ENCODE measurements at places on chromosomes 3 and 15.

GRCh38 chr3:192864941-192865340 lies 52.7 kb downstream of the MB21D2 start:
- DNase-seq: no peak

GRCh38 chr3:173945806-173946205 lies 548.3 kb downstream of the NLGN1 start:
- no peak for DNase-seq

GRCh38 chr3:79268422-79268821 lies 499.4 kb downstream of the ROBO1 start:
- no peak for DNase-seq

- DNase-seq: no peak
Observed at GRCh38 chr3:192339214-192339613, 388.1 kb downstream of the FGF12 start.

DNA sequence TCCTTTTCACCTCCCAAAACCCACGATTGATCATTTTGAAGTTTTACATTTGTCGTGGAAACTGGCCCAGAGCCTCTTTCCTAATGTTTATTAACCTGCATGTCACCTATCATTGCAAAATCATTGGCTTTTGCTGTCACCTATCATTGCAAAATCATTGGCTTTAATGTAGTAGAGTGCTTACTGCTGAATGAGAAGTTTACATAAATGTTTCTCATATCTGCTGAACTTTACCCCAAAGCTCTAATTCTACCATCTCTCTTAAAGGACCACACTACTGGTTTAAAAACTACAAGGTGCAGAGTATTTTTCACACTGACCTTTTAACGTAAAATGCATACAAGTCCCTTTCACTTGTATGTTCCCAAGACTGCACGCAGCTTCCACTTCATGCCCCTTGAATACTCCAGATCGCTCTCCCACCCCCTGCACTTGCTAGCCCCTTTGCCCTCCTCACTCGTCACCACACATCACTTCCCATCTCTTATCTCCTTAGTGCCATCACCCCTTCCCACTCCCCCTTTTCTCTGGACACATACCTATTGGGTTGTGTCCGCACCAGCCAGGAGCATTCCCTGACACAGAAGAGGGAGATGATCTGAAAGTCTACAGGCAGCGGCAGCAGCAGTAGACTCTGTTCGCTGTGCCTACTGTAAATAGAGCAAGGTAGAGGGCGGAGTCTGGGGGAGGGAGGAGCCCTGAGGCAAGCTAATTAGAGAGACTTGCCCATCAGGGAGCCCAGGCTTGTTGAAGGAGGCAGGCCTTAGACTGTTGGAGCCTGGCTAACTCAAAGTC lies 30.2 kb upstream of the ATOSA start:
- no peak for DNase-seq

DNA sequence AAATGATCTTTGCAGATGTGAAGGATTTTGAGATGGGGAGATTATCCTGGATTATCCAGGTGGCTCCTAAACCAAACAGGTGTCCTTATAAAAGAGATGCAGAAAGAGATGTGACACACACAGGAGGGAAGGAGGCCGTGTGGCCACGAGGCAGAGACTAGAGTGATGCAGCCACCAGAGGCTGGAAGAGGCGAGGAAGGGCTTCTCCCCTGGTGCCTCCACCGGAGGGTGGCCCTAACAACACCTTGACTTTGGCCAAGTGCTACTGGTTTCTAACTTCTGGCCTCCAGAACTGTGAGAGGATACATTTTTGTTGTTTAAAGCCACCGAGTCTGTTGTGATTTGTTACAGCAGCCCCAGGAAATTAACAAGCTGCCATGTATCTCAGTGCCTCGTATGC lies 127.1 kb downstream of the ASB7 start:
- no peak for DNase-seq

DNA sequence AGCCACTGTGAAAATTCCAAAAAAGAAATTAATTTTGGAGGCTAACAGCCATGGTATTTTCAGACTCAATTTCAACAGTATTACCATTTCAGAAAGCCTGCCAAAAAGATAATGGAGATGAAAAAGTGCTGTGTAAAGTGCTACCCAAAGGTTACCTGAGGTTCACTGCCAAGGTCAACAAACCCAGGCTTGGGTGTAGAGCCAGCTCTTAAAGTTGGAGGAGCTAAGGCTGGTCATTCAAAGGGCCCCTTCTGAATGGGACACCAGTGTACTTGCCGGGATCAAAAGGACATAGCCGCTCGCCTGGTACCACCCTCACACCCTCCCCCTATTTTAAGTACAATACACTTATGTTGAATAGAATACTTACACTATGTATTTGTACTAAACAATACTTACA lies 64.5 kb downstream of the ETV5 start:
- no peak for DNase-seq

- DNase-seq: no peak
Observed at GRCh38 chr3:38127611-38128302, 9.2 kb downstream of the ACAA1 start.

DNA sequence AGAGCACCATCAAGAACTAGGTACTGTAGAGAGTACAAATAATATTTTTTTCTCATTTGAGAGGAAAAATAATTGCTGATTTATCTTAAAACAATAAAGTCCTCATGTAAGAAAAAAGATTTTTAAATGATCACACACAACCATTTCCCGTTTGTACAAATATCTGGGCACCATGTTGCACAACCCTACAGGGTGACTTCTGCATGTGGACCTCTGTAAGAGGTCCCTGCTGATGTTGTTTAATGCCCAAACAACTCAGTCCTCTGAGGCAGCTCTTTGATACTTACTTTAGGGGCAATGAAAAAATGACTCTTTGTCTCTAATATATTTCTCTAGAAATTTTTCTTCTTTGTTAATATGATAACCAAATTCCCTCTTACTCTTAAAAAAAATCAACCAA lies 168.1 kb upstream of the SATB1 start:
- DNase-seq: no peak

DNA sequence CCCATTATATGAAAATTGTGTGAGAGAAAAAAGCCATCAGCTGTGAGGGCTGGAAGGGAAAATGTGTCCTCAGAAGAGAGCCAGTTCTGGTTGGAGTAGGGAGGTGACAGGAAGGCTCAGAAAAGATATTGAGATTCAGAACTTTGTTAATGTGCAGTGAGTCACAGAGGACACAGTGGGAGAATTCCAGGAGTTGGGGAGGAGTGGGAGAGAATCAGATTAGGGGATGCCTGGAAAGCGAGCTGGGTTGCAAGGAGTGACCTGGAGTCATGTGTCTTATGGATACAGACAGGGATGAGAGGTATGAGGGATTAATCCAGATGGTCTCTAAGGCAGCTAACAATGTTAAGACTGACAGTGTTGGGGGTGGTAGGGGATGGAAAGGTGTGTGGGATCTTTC lies 67.5 kb downstream of the CHST2 start:
- DNase-seq: no peak

GRCh38 chr3:73021301-73021835 lies 24.8 kb downstream of the PPP4R2 start:
- no peak for DNase-seq

DNA sequence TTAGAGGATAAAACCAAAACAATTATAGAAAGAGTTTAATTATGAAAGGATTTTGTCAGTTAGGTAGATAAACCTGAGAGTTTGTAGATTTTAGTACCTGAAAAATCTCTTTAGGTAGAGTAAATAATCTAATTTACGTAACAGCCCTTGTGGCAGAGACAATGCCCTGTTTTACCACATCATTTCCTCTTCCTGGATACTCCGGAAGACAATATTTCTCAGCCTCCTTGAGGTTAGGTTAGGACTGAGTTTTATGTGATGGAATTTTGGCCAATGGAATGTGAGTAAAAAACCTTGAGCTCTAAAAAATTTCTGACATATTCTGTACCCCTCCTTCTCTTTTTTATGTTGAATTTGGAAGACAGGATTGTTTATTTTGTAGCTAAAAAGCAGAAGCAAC lies 50.7 kb upstream of the TPRG1 start:
- no peak for DNase-seq

DNA sequence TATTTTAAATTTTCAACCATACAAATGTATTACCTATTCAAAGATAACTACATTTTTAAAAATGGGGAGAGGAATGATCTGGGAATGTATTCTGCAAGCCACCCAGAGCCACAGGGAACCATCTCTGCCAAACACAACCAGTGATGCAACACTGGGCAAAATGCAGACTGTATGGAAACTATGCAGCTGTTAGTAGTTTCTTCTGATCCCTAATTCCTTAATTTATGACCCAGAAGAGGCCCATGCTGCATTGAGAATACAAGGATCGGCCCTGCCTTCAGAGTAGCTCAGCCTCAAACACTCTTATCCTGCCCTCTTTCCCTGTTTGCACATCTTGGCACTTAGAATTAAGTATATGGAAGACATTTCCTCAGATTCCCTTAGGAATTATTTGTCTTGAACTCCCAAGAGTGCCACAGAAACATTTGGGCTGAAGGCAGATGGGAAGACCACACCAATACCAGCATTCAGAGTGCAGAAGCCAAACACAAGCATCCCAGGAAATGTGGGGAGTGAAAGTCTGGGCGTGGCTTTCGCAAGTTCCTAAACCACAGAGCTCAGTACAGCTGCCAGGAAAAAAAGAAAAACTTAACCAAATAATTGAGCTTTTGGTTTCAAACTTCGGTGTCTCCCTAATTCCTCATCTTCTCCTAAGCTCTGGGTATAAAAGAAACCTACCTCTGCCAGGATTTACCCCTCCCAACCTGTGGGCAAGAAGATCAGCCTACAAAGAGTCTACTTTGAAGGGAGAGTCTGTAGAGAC lies 5.3 kb downstream of the SNUPN start:
- no peak for DNase-seq

GRCh38 chr3:130733236-130733875 lies 13.3 kb downstream of the PIK3R4 start:
- DNase-seq: no peak

DNA sequence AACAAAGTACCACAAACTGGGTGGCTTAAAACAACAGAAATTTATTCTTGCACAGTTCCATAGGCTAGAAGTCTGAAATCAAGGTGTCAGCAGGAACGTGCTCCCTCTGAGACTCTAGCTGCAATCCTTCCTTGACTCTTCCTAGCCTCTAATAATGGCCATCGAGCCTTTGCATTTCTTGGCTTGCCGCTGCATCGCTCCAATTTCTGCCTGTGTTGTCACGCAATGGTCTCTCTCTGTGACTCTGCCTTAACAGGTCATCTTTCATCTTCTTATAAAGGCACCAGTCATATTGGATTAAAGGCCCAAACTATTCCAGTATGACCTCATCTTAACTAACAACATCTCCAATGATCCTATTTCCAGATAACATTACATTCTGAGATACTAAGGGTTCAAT lies 61.0 kb upstream of the FNDC3B start:
- DNase-seq: no peak

DNA sequence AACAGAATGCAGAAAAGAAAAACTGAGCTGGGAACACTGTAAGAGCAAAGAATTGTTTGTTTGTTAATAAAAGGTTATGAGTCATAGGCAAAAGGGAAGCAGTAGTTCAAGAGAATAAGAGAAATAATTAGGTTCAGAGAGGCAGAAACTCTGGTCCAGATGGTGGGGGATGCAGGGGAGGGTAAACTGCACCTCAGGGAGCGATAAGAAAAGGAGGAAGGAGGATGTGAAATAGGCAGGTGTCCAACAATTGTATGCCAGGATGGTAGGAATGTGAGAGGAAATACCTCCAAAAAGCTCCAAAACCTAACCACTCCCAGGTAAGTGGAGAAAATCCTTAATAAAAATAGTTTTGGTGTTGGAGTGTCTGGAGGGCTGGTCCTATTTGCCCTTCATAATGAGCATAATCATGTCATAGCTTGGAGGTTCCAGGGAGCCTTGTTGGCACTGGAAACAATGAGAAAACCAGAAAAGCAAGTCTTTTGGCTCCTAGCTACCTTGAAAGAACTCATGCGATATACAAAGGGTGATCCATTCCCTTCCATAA lies 405.4 kb upstream of the TBL1XR1 start:
- DNase-seq: no peak

DNA sequence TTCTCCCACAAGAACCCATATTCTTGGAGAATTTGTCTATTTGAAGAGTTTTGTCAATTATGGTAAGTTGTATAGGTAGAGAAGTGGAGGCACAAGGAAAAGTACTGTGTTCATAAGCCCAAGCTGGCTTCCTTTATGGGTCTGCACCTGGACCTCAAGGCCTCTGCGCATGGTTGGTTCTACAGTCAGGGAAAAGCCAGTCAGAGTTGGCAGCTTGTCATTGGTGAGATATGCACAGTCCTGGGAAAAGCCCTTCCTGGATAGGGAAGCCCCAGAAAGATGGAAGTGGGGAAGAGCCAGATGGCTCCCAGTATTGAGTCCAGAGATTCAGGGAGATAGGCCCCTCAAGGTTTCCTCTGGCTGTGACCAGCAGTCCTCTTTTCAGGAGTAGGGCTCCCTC lies 15.8 kb downstream of the BOC start:
- DNase-seq: no peak

- no peak for DNase-seq
Observed at GRCh38 chr3:66756468-66757036, 241.6 kb upstream of the KBTBD8 start.

GRCh38 chr3:58800940-58801339 lies 134.4 kb upstream of the FAM3D start:
- DNase-seq: no peak

GRCh38 chr3:180679178-180680096 lies at the start of gene CCDC39:
Gene CCDC39, minus strand, starts transcription at chr3:180679489. Its CDS starts 109 bp downstream, at chr3:180679380.
- DNase-seq: no peak
